ENCODE measurements at places on chromosomes 6 and 20. TPM values are rescaled to one million over a fixed set of nuclear protein-coding genes. Genes with fewer than 3 reads are reported as not detected.

GRCh38 chr20:3997446-3997845 lies 17.9 kb downstream of the RNF24 start:
- H3K4me1 ChIP-seq: peaks cover 34% of the 10 kb centered on the region
- H3K27me3 ChIP-seq: no peaks in the 10 kb centered on the region
- no peak for DNase-seq
- H3K4me3 ChIP-seq: no peak overlapping the region

GRCh38 chr6:30100585-30101443 lies 12.1 kb downstream of the TRIM31 start:
- H3K4me3 ChIP-seq: peak overlapping the region; percentile 78
- peaks cover 20% of the 10 kb centered on the region for H3K27me3 ChIP-seq
- H3K36me3 ChIP-seq: no peaks in the 10 kb centered on the region
- no peak overlapping the region for H3K27ac ChIP-seq

DNA sequence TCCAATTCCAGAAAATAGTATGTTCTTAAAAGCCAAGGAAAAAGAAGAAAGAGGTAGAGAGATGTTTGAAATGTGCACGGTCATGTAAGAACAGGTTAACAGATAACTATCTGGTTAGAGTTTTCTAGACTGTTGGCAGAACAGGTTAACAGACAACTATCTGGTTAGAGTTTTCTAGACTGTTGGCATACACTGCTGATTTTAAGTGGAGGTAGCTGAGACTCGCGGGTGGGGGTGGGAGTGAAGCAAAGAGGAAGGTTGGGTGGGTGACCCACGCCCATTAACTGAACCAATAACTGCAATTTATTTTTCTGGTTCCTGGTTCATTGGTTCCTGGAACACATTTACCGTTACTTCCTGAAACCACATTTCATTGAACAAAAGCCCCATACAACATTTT lies 157.5 kb downstream of the ELOVL4 start:
- H3K27me3 ChIP-seq: peaks cover 3% of the 10 kb centered on the region
- H3K27ac ChIP-seq: no peak overlapping the region
- H3K36me3 ChIP-seq: no peaks in the 10 kb centered on the region
- no peak overlapping the region for H3K4me3 ChIP-seq
- no peaks in the 10 kb centered on the region for H3K4me1 ChIP-seq
- no peak for DNase-seq

Gene HLA-DQA1
- 0.93 TPM for total RNA-seq

Gene FOXF2
- not detected for total RNA-seq

Gene VGLL2
- not detected for total RNA-seq

DNA sequence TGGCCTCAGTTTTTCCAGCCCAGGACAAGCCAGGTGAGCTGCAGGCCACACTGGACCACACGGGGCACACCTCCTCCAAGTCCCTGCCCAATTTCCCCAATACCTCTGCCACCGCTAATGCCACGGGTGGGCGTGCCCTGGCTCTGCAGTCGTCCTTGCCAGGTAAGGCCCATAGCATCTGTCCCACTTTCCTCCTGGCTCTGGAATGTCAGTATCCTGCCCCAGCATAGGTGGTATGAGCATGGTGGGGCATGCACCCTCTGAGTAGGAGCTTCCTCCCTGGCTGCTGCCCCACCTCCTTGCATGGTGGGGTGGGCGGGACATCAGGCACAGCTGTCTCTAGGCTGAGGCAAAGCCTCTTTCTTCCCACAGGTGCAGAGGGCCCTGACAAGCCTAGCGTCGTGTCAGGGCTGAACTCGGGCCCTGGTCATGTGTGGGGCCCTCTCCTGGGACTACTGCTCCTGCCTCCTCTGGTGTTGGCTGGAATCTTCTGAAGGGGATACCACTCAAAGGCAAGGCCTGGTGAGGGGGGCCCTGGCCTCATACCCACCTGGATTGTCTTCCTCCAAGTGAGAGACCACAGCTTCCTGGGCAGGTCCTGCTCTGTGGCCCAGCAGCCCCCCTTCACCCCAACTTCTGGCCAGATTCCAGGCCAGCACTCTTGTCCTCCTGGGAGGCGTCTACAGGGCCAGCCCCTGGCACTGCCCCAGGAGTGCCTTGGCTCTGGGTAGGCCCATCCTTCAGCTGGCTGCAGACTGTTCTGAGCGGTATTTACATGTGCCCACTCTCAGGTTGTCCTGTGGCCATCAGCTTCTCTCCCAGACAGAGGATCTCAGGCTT lies 9.1 kb downstream of the PI16 start:
- H3K4me1 ChIP-seq: peaks cover 30% of the 10 kb centered on the region
- no peaks in the 10 kb centered on the region for H3K27me3 ChIP-seq
- DNase-seq: no peak
- H3K4me3 ChIP-seq: no peak overlapping the region
- H3K36me3 ChIP-seq: peaks cover 7% of the 10 kb centered on the region
- H3K27ac ChIP-seq: peak overlapping the region; percentile 39

- H3K27ac ChIP-seq: no peak overlapping the region
- H3K4me1 ChIP-seq: no peaks in the 10 kb centered on the region
- H3K27me3 ChIP-seq: no peaks in the 10 kb centered on the region
- H3K4me3 ChIP-seq: no peak overlapping the region
- no peaks in the 10 kb centered on the region for H3K36me3 ChIP-seq
Observed at GRCh38 chr6:156555116-156555515, 222.1 kb upstream of the ARID1B start.

DNA sequence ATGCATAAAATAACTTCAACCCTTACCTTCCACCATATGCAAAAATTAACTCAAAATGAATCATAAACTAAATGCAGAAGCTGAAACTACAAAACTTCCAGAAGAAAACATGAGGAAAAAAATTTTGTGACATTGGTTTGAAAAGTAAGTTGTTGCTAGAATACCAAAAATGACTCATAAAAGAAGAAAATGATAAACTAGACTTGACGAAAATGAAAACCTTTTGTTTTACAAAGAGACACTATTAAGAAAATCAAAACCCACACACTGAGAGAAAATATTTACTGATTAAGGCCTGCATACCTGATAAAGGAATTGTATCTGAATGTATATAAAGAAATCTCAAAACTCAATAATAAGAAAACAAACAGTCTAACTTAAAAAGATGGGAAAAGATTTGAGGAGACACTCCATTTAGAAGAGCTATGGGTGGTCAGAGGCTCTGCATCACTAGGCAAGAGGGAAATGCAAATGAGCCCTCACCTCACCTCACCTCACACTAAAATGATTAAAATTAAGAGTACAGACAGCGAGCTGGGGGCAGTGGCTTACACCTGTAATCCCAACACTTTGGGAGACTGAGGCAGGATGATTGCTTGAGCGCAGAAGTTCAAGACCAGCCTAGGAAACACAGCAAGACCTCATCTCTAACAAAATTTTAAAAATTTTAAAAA lies 97.6 kb upstream of the CST7 start:
- H3K36me3 ChIP-seq: no peaks in the 10 kb centered on the region
- no peak overlapping the region for H3K4me3 ChIP-seq
- DNase-seq: no peak

DNA sequence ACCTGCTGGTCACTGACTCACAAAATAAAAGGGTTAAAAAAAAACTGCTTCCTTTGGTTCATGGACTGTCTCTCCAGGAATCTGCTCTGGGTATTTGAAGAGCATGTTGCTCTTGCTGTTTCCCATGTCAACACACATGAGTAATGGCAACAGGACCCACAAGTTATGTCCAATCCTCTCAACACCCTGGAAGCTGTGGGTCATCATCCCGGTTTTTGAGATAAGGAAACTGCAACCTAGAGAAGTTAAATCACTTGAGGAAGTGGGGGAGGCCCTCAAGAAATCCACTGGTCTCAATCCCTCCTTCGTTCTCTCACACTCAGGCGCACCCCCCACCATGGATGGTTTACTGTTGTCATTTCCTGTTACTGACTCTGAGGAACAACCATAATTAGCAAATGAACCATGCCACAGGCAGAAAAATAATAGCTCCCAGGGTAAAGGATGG lies 12.4 kb downstream of the MAP1LC3A start:
- no peak for DNase-seq
- H3K4me1 ChIP-seq: peaks cover 8% of the 10 kb centered on the region
- no peak overlapping the region for H3K4me3 ChIP-seq
- peaks cover 6% of the 10 kb centered on the region for H3K36me3 ChIP-seq
- H3K27me3 ChIP-seq: no peaks in the 10 kb centered on the region

Measured in activated naive CD4-positive, alpha-beta T cell treated with anti-CD3 and anti-CD28 coated beads for 36 hours (primary cell).